ENCODE measurements at places on chromosomes 7 and 10. TPM values are rescaled to one million over a fixed set of nuclear protein-coding genes. Genes with fewer than 3 reads are reported as not detected.

The PTN gene
- total RNA-seq, result 13.2 TPM

The MYO1G gene
- total RNA-seq, result 0.07 TPM

The MINDY4 gene
- 5.7 TPM for total RNA-seq

The GRM3 gene
- not detected for total RNA-seq

The JCAD gene
- total RNA-seq, result 8.0 TPM

The CCL24 gene
- not detected for total RNA-seq

The TMEM270 gene
- total RNA-seq, result not detected

The PPP1R3A gene
- not detected for total RNA-seq

The BNIP3 gene
- total RNA-seq, result 270 TPM

The IKZF1 gene
- not detected for total RNA-seq

The MORN4 gene
- 6.9 TPM for total RNA-seq

The OPN4 gene
- total RNA-seq, result not detected

The GSAP gene
- 4.2 TPM for total RNA-seq

The SLC26A3 gene
- not detected for total RNA-seq

The CNPY1 gene
- total RNA-seq, result not detected

The OR6B1 gene
- not detected for total RNA-seq

The NOS3 gene
- total RNA-seq, result 0.33 TPM

The SPDYE18 gene
- total RNA-seq, result 0.20 TPM

The SGCE gene
- 116 TPM for total RNA-seq

The THAP5 gene
- 22.1 TPM for total RNA-seq

The KLHL7 gene
- 33.9 TPM for total RNA-seq

The CHN2 gene
- total RNA-seq, result not detected

The GTF2IRD2 gene
- 6.3 TPM for total RNA-seq

The ING3 gene
- 7.2 TPM for total RNA-seq

The NKX2-3 gene
- not detected for total RNA-seq

The PRDX3 gene
- 187 TPM for total RNA-seq
